ENCODE measurements at places on chromosomes 1 and 21. TPM values are rescaled to one million over a fixed set of nuclear protein-coding genes. Genes with fewer than 3 reads are reported as not detected.

UBXN10 gene
- total RNA-seq = 16.2 TPM

DNA sequence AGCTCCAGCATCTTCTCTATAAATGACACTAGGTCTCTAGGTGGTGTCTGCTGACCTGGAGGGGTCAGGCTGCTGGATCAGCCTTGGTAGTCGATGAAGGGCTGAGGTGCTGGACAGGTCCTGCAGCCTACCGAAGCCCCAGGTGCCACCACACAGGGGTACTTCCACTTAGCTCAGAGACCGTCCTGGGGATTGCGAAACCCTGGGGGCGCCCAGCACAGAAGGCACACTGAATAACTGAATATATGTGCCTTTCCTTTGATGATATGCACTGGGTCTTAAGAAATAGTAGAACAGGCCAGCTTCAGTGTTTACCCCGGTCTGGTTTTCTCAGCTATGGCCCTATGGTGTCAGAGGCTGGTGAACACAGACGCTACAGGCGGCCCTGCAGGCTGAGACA is 10.9 kb downstream of the UBE2J2 start:
- H3K36me3 ChIP-seq = peaks cover 91% of the 10 kb centered on the region
- DNase-seq = no peak
- no peak overlapping the region for H3K4me3 ChIP-seq
- no peaks in the 10 kb centered on the region for H3K27me3 ChIP-seq
- H3K4me1 ChIP-seq = no peaks in the 10 kb centered on the region

- H3K4me3 ChIP-seq = no peak overlapping the region
- DNase-seq = no peak
- no peaks in the 10 kb centered on the region for H3K27me3 ChIP-seq
- peaks cover 7% of the 10 kb centered on the region for H3K4me1 ChIP-seq
- peaks cover 85% of the 10 kb centered on the region for H3K36me3 ChIP-seq
- no peak overlapping the region for H3K27ac ChIP-seq
These were observed 9.2 kb downstream of the SRSF4 start for GRCh38 chr1:29172415-29172939.

- no peaks in the 10 kb centered on the region for H3K27me3 ChIP-seq
- no peak overlapping the region for H3K4me3 ChIP-seq
- H3K27ac ChIP-seq = no peak overlapping the region
- no peaks in the 10 kb centered on the region for H3K36me3 ChIP-seq
- no peaks in the 10 kb centered on the region for H3K4me1 ChIP-seq
- DNase-seq = no peak
These were observed 292.9 kb downstream of the PDE4B start for GRCh38 chr1:66085600-66085999.

DNA sequence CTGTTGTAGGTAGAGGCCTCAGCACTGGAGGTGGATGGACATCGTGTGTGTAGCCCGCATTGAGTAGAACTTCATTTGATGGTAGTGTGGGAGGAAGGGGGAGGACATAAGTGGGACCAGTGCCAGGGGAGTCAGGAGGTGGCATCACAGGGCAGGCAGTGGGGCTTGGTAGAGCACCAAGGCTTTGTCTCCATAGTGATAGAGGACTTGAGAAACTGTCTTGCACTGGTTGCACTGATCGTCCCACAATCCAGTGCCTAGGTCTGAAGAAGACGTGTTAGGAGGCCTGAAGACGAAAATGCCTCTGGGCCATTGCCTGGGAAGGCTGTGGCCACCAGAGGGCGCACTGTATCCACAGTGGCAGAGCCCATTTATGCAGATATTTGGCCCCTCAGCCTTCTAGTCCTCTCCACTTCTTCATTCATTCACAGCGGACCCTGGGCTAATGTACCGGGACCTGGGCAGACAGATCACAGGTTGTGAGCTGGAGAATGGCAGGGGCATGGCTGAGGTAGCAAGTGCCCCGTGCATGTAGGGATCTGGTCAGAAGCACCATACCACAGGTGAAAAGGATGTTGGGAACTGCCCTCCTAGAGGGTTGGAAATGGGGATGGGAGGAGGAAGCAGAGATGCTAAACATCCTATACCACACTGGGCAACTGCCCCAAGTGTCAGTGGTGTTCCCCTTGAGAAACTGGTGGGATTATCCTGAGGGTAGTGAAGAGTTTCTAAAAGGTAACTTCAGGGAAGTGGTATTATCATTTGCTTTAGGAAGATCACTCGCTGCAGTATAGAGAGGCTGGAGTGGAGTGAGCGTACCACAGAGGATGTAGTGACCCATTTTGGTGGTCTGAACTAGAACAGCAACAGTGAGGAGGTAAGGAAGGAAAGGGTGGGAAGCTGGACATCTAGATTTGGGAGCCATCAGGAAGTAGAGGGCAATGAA is 95.3 kb downstream of the PIK3R3 start:
- no peaks in the 10 kb centered on the region for H3K27me3 ChIP-seq
- DNase-seq = peak; percentile 87
- peaks cover 12% of the 10 kb centered on the region for H3K4me1 ChIP-seq

GRCh38 chr21:42829417-42829816 is 49.9 kb downstream of the WDR4 start:
- H3K36me3 ChIP-seq = no peaks in the 10 kb centered on the region
- peaks cover 5% of the 10 kb centered on the region for H3K27me3 ChIP-seq
- no peaks in the 10 kb centered on the region for H3K4me1 ChIP-seq
- H3K27ac ChIP-seq = no peak overlapping the region

SF3B4 gene
- total RNA-seq = 78.5 TPM

All from K562 (cell line).